RPMI7951 (cell line): ENCODE measurements at places on chromosomes 4 and X. TPM values are rescaled to one million over a fixed set of nuclear protein-coding genes. Genes with fewer than 3 reads are reported as not detected.

CYTL1 gene
- total RNA-seq = 24.4 and 24.6 TPM in 2 replicates

DNA sequence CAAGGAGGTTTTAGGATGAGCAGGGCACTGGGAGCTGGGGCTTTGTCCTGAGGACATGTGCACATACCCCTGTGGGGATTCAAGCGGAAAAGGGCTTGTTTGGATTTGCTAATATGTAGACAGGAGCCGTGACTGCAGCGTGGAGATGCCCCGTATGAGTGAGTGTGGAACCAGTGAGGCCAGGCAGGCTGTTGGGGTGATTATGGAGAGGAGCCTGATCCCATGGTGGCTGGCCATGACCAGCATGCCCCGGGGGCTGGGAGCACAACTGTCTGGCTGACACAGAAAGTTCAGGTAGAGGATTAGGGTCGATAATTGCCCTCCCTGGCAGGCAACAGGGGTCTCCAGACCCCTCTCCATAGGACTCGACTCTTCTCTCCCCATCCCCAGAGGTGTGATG, 68.8 kb upstream of the STX18 start:
- no peak for DNase-seq

DNA sequence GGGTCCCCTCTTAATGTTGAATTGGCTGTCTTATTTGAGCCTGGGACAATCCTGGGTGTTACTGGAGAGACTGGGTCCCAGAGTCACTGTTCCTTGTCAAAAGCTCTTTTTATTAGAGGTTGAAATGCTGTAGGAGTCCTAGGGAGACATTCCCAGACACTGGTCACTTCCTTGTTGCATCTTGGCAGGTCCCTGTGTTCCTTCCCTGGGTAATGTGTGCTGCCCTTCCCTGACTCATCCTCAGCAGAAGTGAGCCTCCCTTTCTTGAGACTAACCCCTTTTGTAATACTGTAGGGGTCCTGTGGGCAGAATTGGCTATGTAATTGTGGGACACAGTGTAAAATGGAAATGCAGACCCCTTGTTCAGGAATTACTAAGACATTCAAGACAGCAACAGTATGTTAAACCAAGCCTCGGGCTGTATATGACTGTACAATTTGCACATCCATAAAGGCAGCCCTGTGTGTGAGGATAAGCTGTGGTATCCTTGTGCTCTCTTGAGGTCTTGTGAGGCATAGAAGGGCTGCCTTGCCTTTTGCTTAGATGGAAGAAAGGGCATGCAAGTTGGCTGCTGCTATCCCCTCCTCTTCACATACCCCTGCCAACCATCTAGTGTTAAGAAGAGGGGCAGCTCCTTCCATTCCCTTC, 53.5 kb downstream of the DCLK2 start:
- DNase-seq = no peak

DNA sequence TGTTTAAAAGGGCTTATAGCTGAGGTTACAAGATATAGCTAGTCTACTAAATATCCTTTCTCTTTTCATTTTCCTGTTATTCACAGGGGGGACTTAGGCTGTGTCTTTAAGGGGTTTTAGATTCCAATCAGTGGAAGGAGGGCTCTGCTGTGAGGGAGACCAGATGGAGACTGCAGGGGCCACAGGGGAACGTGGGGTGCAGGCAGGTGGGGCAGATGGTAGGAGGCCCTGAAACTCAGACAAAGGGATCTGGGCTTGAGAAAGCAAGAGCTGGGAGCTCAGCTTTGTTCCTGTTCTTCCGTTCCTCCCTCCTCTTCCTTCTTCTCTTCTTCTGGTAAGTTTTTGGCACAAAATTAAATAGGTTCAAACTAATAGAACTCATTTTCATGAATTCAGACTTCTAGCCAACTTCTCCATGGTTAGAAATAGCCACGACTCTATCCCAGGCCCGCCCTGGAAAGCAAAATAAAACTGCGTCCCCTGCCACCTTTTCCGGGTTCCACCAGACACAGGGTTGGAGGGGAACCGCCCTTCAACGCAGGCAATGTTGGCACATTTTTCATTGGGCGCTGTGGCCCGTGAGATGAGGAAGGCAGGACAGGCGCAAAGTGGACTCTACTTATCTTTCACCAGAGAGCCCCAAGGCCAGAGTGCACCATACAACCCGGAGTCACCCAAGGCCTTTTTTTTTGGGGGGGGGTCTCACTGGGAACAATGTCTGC, 3.5 kb upstream of the TMSB4X start:
- DNase-seq = no peak

DNA sequence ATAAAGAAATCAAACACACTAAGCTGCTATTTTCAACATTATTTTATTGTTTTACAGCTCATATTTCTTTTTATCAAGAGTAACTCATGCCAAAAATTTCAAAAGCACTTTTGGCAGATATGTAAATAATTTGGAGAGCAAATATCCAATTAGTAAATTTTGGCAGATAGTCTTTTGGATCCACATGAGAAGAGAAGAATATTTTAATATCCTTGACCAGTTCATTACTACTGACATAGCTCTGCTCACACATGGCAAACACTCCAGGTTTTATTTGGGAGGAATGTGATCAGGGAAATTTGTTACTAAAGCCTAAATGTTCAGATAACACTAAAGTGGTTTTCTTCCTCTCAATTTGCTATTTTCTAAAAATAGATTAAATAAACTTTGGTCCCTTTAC, 1054.3 kb downstream of the FAT4 start:
- no peak for DNase-seq

- no peak for DNase-seq
These were observed 2246.0 kb downstream of the ARAP2 start for GRCh38 chr4:33998291-33998690.

GRCh38 chr4:127362686-127363085, 270.1 kb upstream of the INTU start:
- no peak for DNase-seq

FAM9B gene
- total RNA-seq = 0.10 and 0.36 TPM in 2 replicates

GRCh38 chr4:1802720-1803522, 9.8 kb downstream of the FGFR3 start:
- no peak for DNase-seq
